ENCODE measurements at places on chromosomes 16 and 17.

DNA sequence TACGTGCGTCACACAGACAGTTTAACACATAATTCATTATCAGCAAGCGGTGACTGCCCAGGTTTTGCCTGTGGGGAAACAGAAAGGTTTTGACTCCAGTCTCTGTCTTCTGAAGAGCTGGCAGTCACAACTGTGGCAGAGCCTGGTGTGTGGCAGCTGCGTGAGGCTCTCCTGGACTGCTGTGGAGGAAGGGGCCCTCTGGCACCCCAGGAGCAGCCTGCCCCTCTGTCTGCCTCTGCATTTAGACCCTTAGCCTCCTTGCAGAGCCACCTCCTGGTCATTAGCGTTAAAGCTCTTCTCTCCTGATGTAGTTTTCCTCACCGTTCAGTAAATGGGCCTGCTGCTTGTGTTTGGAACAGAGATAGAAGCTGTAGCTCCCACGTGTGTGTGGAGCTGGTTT is 10.9 kb downstream of the RAB40C start:
- peak; percentile 32 for DNase-seq

DNA sequence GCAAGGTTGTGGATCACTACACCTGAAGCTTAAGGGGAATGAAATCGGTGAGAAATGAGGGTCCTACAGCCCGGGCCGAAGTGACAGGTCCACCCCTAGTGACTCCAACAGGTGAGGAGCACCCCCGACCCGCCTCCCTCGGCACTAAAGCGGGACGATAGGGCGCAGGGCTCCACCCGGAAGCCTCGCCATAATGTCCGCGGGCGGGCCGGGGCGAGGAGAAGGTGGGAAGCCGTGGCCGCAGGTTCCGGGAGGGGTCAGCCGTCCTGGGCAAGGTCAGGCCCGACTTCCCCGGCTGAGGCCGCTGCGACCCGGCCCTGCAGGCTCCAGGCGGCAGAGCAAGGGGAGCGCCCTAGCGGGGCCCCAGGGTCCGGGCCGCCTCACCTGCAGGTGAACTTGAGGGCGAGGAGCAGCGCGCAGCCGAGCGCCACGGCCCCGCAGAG is 543 bp downstream of the TXNDC11 start:
- peak; percentile 34 for DNase-seq

DNA sequence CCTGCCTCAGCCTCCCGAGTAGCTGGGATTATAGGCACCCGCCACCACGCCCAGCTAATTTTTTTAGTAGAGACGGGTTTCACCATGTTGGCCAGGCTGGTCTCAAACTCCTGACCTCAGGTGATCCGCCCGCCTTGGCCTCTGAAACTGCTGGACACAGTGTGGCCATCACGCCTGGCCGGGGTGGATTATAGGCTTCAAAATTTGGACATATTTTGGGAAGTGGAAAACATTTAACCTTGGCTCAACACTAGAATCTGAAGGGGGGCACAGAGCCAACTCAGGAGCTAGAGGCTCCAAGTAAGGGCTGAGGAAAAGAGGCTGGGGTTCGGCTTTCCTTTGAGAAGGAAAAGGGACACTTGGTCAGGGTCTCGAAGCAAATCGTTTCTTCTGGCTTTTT is 2.2 kb upstream of the CDK5R1 start:
- no peak for DNase-seq

DNA sequence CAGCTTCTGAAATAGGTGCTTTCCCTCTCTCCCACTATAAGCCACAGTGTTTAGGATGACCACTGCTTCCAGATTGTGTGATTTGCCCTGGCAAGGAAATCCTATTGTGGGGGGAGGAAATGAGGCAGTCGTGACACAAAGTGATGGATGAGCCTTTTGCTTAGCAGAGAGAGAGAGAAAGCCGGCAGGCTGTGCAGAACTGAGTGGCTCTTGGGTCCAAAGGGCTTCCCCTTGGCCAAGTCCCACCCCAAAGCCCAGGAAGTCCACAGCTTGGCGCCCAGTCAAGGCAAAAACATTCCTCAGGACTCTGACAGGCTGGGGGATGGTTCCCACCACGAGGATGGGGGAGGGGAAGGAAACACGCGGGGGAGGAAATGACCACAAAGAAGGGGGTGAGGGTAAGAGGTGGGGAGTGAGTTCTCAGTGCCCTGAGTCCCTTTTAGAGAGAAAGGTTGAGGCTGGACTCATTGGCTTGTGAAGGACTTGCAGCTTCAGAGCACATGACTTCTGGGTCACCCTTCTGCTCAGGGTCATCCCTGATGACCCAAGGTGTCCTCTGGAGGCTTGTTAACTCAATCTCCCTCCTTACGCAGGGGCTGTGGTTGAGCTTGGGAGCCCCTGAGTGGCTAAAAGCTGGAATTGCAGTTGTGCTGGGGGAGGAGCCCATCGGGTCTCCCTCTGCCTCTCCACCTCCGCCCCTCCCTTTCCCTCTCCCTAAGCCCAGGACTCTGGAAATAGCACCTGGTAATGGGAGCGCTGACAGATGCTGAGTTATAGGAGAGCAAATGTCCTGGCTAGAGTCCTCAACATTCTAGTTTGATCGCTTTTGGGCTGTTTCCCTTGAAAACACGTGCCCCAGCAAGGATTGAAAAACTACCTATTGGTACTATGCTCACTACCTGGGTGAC is 10.3 kb upstream of the MSL1 start:
- DNase-seq: peak; percentile 98

GRCh38 chr17:8611619-8612298 is 18.8 kb downstream of the MYH10 start:
- DNase-seq: peak; percentile 13

DNA sequence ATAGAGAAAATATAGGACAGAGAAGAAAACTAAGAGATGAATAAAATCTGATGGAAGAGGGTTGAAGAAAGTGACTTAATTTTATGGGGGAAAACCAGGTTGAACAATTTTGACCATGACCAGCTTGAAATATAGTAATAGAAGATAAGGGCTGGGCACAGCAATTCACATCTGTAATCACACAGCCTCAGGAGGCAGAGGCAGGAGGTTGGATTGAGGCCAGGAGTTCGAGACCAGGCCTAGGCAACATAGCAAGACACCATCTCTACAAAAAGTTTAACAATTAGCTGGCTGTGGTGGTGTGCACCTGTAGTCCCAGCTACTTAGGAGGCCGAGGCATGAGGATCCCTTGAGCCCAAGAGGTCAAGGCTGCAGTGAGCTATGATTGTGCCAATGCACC is 8.7 kb downstream of the MXRA7 start:
- no peak for DNase-seq

- DNase-seq: peak; percentile 95
These were observed 42.4 kb upstream of the MRPS23 start for GRCh38 chr17:57892146-57892819.

GRCh38 chr16:74811911-74812310 is 37.3 kb upstream of the FA2H start:
- DNase-seq: peak; percentile 6

GRCh38 chr17:20965492-20965891 is 77.3 kb downstream of the USP22 start:
- DNase-seq: no peak

DNA sequence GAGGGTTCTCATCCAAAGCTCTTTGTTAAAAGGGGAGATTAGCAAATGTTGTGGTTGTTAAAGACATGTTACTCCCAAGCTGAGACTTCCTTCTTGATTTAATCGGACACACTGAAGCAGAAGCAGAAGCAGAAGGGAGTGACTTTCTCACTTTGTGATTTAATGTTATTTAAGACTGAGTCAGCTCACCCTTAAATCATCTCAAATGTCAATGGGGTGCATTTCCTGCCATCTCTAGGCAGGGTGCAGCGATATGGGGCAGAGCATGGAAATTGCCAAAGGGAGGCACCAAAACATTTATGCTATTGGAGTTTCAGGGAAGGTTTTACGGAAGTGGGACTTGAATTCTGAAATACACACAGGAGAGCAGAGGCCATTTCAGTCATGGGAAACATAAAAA is 283.6 kb downstream of the ABCC12 start:
- no peak for DNase-seq

- DNase-seq: peak; percentile 70
These were observed 60.7 kb downstream of the CLEC16A start for GRCh38 chr16:11004973-11005610.

- DNase-seq: peak; percentile 54
These were observed 25.8 kb downstream of the ADCY9 start for GRCh38 chr16:4090351-4090851.

- DNase-seq: no peak
These were observed 30.1 kb upstream of the SNN start for GRCh38 chr16:11638140-11638539.

DNA sequence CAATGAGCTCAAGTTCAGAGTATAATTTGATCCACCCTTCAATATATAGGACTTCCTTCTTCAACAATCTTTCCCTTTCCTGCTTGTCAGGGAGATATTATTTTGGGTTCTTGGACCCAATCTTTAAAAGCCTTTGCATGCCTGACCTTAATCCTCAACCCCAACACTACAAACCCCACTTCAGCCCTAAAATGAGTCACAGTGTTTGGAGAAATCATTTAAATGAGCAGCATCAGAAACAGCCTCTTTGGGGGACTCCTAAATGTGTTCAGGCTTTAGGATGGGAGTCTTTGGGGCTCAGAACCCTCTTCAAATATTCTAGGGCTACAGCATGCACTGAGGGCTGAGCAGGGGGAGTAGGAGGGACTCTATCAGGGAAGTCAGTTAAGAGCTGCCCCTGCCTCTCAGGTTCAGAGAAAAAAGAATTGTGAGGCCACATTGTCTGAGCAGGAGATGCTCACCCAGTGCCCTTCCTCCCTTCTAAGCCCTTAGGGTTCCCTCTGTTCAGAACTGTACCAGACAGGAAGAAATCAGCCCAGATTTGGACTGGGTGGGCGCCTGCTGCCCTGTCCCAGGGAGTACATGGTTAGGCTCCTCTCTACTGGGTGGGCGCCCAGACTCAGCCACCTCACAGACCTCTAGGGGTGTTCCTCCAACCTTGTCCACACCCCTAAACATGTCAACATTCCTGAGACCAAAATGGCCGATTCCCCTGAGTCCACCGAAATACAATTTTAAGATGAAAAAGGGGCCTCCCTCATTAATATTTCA is 5.0 kb downstream of the NEUROD2 start:
- no peak for DNase-seq

- DNase-seq: no peak
These were observed at the start of gene SALL1 for GRCh38 chr16:51150888-51151320. Gene SALL1, minus strand, starts transcription at chr16:51151270. Its CDS starts 29 bp downstream, at chr16:51151241.

DNA sequence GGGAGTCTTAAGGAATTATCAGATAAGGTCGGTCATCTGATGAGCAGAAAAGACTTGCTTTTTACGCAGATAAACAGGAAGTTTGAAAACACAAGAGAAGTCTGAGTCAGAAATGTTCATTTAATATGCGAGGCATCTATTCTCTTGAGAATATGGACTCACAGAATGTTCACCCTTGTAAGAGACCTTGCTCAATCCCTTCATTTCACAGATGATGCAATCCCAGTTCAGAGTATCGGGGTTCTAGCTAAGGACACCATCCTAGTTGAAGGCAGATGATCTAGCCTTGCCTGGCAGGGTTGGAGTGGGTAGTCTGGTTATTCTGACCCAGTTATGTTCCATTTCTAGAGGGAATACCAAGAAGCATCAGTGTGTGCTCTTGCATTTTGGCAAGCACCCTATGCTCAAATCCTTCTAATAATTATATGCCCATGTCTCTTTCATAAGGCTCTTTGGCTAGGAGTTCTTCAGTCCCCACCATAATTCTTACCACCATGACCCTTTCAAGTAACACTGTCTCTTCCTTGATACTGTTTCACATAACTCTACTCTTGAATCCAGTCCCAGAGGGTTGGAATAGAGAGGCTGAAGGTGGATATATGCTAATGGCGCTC is 42.5 kb downstream of the YPEL2 start:
- peak; percentile 46 for DNase-seq
